ENCODE measurements at places on chromosomes 12 and 14.

DNA sequence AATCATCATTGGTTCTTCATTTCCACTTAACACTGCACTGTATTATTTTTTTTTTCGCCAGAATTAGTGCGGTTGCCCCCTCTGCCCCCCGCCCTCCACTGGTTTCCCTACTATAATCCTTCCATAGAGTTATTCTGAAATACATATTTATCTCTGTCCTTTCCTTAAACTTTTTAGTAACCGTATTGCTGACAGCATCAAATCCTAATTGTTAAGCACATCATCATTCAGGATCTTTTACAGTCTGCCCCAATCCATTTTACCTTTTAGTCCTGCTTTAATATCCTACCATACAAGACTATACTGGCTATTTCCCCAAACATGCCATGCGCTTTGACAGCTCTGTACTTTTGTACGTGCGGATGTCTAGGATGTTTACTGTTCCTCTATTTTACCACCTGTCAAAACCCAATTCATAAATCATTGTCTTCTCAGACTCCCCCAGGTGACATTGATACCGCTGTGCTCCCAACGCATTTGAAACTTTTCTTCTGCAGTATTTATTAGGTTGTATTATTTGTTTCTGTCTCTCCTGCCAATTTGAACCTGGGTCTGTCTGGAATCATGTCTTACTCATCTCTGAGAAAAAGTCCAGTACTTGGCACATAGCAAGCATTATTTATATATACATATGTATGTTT lies 1.0 kb downstream of the FGFR1OP2 start:
- no peak for DNase-seq

- no peak for DNase-seq
Observed at GRCh38 chr12:92468358-92469020, 234.3 kb upstream of the PLEKHG7 start.

GRCh38 chr14:54920052-54920451 lies 17.4 kb upstream of the GCH1 start:
- DNase-seq, result no peak

GRCh38 chr12:52546126-52546525 lies 6.8 kb downstream of the KRT71 start:
- peak; percentile 48 for DNase-seq

All from iPS-NIHi11 (cell line).